ENCODE measurements at places on chromosomes 13 and 19.

DNA sequence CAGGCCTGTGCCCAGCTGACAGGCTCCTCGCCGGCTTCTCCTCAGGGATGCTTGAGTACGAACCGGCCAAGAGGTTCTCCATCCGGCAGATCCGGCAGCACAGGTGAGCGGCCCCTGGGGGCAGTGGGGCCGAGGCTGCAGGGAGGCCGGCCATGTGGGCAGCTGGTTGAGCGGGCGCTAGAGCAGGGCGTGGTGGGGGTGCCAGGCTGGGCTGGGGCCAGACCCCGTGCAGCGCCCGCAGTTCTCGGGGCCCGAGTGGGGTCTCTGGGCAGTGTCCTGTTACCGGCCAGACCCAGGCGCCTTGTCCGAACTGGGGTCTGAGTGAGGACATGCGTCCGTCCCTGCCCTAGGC is 15.9 kb downstream of the CBARP start:
- DNase-seq, result no peak

DNA sequence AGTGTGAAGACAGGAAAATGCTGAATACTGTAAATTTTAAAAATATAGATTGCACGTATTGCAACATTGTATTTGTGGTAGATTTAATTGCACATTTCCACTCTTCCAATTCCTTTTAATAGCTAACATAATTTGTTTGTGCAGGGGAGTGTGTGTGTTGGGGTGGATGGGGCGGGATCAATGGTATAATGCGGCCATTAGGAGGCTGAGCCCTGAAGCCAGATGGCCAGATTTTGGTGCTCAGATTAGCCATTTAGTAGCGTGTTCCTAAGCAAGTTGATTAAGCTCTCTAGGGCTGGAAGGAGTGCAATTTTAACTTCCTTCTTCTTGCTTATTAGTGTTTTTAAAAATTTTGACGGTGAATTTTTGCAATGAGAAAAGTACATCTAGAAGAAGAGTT is 5.8 kb downstream of the OXGR1 start:
- no peak for DNase-seq

DNA sequence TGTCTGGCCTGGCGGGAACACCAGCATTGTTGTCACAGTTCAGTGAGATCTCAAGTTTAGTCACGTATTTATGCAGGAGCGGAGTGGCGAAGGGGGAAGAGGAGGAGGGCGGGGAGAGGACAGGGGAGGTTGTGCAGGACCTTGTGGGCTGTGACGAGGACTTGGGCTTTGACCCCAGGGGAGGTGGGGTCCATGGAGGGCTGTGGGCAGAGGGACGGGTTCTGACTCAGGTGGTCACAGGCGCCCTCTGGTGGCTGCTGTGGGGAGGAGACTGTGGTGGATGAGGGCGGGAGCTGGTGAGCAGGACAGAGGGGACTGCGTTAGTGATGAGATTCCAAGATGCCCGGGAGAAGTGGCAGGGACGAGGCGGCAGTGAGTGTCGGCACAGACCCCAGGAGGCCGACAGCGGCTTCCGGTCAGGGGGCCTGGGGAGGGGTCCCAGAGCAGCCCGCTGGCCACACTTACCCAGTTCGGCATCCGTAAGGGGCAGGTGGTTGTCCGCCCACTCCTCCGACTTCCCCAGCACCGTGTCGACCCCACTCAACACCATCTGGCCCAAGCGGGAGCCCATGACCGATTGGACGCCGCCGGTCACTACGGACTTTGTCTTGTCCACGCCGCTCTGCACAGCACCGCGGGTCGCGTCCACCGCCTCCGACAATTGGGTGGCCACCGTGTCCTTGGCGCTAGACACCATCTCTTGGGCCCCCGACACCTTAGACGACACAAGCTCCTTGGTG is 15.7 kb downstream of the PLIN3 start:
- no peak for DNase-seq

DNA sequence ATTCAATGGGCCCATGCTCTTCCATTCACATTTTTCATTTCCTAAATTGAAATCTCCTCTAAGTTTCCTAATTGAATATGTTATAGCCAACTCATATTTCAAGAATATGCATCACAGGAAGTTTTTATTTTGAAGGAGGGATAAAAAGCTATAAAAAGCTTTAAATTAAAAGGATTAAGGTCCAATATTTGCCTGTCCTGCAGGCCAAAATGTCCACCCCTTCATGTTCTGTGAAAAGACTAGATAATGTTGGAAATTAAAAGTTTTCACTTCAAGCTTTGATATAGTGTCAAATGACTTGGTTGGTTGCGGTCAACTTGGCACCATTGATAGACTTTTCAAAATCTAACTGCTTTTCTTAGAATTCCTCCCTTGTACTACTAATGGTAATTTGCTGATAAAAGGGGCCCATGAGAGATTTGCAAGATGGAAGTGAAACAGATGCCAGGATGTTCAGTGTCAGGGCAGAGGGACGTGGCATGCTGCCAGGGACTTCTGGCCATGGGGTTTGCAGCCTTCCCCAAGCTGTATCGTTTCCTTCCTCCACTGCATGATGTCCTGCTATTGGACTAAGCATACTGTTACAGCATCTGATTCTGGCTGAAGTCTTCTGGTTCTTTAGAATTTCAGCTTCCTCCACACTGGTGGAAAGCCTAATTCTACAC is 547.3 kb upstream of the MIR17HG start:
- no peak for DNase-seq

DNA sequence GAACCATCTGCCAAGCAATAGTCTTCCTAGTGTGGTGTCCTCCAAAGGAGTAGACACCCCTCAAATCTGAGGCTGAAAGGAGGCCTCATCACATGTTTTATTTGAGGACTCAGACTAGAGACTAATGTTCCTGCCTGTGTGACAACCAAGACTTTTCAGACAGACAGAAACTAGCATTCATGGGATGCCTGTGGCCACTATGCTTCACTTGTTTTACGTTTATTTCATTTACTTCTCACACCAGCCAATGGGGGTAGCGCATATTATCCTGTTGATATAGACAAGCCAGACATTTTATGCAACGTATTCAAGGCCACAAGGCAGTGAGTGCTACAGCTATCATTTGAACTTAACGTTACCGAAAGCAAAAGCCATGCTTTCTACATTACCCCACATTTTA is 391.7 kb upstream of the HTR2A start:
- DNase-seq, result no peak

- DNase-seq, result no peak
Measured at GRCh38 chr13:59771272-59771671, 392.5 kb downstream of the DIAPH3 start.

DNA sequence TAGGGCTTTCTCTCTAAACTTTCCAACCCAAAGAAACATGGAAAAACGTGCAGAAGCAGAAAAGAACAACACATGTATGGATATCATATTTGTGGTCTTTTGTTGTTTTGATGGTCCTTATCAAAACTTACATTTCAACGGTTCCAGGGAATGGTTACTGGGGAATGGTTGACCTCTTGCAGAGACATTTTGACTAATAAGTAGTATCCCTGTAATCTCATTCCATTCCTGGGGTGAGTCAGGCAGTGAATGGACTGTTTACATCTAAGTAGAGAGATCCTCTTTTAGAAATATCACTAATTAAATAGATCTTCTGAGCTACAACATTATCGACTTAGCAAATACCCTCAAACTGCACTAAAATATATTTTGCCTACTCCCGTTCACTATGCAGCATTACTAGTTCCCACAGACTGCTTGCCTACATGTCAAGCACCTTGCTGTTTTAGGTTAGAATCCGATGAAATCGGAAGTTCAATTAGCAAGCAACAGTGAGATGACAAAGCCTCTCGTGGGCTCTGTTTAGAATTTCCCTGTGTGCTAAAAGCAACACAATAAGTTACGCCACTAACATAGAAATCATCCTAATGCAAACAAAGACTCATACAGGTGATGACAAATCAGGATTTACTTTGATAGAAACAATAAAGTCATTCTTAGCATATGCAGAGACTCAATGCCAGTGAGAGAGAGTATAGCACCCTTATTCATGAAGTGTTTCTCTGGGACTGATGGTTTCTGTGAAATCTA is 797.7 kb upstream of the ARGLU1 start:
- no peak for DNase-seq

DNA sequence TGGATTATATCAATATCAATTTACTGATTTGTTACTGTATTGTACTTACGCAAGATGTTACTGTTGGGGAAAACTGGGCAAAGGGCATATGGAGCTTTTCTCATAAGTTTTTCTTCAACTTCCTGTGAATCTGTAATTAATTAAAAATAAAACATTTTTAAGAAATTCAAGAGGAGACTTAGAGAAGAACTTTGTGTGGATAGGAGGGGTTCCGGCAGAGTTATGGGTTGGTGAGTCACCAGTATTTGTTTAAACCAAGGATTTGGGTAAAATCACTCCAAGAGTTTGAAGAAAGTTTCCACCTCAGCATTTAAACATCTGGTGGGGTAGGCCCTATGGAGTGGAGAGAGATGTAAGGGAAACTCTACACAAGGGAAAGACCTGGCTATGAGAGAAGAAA is 379.6 kb downstream of the TSHZ3 start:
- DNase-seq, result no peak

- DNase-seq, result no peak
Measured at GRCh38 chr19:16118489-16119033, 6.9 kb downstream of the RAB8A start.

GRCh38 chr13:30792285-30793000 is 57.1 kb downstream of the ALOX5AP start:
- no peak for DNase-seq

DNA sequence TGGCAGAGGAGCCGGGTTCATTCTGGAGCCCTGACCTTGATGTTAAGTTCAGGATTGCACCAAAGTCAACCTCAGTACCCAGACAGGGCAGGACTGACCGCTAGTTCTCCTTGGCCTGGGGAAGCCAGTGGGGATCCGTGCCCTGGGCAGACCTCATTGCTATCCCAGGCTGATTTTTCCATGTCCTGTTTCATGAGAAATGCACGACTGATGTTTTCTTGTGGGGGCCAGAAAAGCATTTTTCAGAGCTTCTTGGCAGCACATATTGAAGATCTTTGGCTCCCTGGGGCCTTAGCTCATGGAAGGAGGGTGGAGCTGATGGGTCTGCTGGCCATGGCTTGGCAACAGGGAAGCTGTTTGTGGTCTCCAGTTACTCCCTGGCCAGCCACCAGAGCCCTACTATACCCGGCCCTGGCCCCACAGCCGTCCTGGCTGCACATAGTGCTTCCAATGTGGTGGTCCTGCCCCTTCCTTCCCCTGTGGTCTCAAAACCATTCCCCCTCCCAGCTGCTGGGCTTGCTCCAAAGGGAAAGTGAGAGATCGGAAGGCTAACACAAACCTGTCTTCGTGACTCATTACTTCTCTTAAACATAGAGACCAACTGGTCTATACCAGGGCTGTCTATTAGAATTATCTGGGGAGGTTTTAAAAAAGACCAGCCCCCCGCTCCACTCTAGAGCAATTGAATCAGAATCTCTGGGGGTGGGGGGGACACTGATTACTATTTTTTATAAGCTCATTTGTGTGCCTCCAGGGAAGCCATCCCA is 11.2 kb downstream of the IL17D start:
- no peak for DNase-seq

DNA sequence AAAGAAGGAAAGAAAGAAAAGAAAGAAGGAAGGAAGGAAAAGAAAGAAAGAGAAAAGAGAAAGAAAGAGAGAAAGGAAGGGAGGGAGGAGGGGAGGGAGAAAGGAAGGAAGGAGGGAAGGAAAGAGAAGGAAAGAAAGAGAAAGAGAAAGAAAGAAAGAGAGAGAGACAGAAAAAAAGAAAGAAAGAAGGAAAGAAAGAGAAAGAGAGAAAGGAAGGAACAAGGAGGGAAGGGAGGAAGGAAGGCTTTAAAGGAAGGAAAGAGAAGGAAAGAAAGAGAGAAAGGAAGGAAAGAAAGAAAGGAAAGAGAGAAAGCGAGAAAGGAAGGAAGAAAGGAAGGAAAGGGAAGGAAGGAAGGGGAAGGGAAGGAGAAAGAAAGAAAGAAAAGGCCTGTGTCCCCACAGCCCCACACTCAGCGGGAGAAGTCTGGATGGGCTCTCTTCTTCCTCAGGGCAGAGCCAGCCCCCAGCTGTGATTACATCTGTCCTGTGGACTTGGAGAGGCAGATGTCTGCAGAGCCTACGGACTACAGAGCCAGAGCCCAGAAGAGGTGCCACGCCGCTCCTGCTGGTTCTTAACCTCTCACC is 9.6 kb downstream of the PTPRH start:
- DNase-seq, result no peak

DNA sequence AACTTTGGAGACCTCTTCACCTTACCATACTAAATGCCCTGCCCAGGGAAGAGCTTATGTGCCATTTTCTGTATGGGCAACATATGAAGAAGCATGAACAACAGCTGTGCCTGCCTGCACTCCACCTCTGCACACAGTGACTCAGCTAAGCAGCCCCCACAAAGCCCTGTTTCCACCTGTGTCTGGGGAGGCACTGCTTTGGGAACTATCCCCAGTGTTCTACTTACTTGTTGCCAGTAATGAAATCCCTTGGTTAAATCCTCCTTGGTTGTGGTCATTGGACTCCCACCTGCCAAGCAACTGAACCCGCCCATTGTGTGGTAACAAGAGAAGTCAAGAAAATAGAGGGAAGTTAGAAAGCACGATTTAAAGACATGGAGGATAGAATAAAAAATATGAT is 84.6 kb downstream of the NALCN start:
- DNase-seq, result no peak

DNA sequence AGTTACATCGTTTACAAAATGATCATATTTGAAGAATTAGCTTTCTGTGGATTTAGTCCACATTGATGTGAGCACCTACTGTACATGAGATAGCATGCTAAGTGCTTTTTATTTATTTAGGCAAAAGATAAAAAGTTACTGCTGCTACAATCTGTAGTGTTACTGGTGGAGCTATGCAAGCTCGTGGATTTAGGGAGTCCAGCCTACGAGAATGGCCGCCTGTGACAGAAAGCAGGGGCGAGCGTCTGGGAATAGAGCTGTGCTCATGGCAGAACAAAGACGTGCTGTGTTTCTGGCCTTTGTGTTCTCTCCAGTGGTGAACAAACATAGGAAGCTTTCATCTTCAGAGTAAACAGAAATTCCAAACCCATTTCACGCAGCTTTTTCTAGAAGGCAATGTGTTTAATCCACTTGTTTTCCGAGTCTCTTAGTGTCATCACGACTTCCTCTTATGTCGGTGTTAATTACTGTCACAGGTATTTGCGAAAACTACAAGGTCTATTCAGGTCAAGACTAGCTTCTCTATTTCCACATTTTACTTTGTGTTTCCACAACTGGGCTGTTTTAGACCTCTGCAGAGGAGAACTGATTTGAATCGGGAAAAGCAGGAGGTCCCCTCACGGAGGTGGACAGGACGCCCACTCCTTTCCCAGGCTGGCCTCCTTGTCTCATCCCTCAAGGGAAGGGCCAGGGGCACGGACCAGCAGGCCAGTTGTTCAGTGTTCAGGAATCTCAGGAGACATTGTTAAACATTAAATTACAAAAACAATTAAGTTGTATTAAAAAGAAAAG is 67.3 kb downstream of the ATP11A start:
- no peak for DNase-seq

DNA sequence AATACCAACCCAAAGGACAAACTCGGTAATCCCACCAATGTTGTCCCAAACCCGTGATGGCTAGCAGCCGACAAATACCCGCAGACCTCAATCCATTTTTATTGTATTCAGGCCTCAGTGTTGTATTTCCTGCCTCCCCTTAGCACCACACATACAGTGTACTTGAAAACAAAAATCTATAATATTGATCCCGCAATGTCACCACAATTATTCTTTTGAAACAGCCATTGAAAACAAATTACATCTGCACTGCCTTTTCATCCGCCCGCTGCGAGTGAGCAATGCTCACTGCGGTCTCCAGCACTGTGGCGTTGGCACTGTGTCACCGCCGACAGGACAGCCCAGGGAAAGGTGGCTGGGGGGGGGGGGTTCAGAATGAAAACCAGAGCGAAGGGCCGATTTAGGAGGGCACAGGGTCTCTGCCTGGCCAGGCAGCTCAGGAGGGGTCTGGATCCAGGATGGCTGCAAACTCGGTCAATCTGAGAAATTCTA is 385.8 kb upstream of the ZNF507 start:
- no peak for DNase-seq
